ENCODE measurements at places on chromosomes 2 and 18.

GRCh38 chr2:16142383-16143361, 202.3 kb downstream of the MYCN start:
- DNase-seq, result no peak

- peak; percentile 8 for DNase-seq
These were observed 562 bp upstream of the MFSD2B start for GRCh38 chr2:24009367-24009679.

- DNase-seq, result no peak
These were observed 112.3 kb downstream of the AGAP1 start for GRCh38 chr2:235606004-235606715.

DNA sequence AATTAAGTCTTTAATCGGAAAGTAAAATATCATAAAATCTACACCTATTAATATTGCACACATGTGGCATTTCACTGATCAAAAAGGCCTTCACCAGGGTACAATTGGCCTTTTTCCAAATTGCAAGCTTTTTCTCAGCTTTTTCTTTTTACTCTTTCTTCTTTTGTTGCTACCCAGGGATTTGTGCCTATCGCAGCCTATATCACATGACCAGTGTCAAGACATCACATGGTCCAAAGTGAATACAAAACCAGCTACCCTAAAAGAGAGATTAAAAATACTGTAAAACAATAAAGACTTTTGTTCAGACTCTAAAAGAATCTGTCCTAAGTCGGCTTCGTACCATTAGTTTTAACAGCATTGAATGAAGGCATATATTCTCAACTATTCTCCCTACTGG, 15.0 kb upstream of the OTX1 start:
- no peak for DNase-seq
